ENCODE measurements at places on chromosomes 2 and 18.

DNA sequence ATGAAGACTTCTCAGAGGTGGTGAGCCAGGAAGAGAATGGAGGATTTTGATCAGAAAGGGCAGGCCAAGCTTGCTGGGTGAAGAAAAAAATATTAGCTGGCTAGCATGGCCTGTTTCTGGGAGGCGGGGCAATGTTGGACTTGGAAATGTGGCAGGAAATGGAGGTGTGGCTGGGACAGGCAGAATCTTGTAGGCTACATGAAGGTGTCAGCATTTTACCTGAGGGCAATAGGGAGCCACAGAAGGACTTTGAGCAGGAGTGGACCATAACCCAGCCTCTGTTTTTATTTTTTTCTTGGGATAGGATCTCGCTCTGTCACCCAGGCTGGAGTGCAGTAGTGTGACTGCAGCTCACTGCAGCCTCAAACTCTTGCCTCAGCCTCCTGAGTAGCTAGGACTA, 31.7 kb downstream of the EMX1 start:
- DNase-seq = no peak
- no peaks in the 10 kb centered on the region for H3K27me3 ChIP-seq
- H3K36me3 ChIP-seq = no peaks in the 10 kb centered on the region
- no peak overlapping the region for H3K4me3 ChIP-seq
- no peak overlapping the region for H3K27ac ChIP-seq

DNA sequence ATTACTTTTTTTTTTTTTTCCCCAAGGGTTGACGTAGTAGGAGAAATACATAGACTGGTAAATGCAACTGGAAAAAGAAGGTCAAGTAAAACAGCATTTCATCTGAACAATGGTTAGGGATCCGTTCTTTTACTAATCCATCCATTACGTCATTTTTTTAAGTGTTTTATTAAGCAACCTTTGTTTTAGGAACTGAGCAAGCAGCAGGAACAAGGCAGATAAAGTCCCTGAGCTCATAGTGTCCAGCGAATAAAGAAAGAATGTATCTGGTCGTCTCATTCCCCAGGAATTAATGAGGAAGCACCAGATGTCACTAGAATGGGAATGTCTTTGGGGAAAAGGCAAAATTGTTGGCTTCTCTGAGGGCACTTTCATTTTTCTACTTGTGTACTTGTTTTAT, 842.4 kb downstream of the TDRD15 start:
- no peaks in the 10 kb centered on the region for H3K27me3 ChIP-seq
- H3K27ac ChIP-seq = no peak overlapping the region
- no peak overlapping the region for H3K4me3 ChIP-seq
- H3K36me3 ChIP-seq = no peaks in the 10 kb centered on the region
- no peaks in the 10 kb centered on the region for H3K4me1 ChIP-seq
- DNase-seq = no peak

- no peak overlapping the region for H3K27ac ChIP-seq
- no peaks in the 10 kb centered on the region for H3K27me3 ChIP-seq
- no peak overlapping the region for H3K4me3 ChIP-seq
- no peaks in the 10 kb centered on the region for H3K36me3 ChIP-seq
Observed at GRCh38 chr18:73479477-73479876, 611.7 kb upstream of the NETO1 start.

- no peak for DNase-seq
- H3K4me3 ChIP-seq = peak overlapping the region; percentile 97
- H3K27ac ChIP-seq = no peak overlapping the region
- peaks cover 25% of the 10 kb centered on the region for H3K4me1 ChIP-seq
- peaks cover 29% of the 10 kb centered on the region for H3K27me3 ChIP-seq
- no peaks in the 10 kb centered on the region for H3K36me3 ChIP-seq
Observed at GRCh38 chr2:173355132-173355865, 627 bp downstream of the CDCA7 start.

GRCh38 chr2:182446087-182446486, 19.3 kb upstream of the PDE1A start:
- no peaks in the 10 kb centered on the region for H3K27me3 ChIP-seq
- no peaks in the 10 kb centered on the region for H3K4me1 ChIP-seq
- no peak overlapping the region for H3K27ac ChIP-seq
- H3K36me3 ChIP-seq = no peaks in the 10 kb centered on the region
- no peak overlapping the region for H3K4me3 ChIP-seq

GRCh38 chr2:240135706-240136012, 446 bp downstream of the COPS9 start:
- H3K4me1 ChIP-seq = peaks cover 7% of the 10 kb centered on the region
- H3K27ac ChIP-seq = peak overlapping the region; percentile 53
- peak overlapping the region; percentile 84 for H3K4me3 ChIP-seq
- peaks cover 18% of the 10 kb centered on the region for H3K36me3 ChIP-seq

GRCh38 chr2:16125614-16126516, 185.5 kb downstream of the MYCN start:
- no peaks in the 10 kb centered on the region for H3K4me1 ChIP-seq
- H3K27me3 ChIP-seq = no peaks in the 10 kb centered on the region
- DNase-seq = no peak
- no peak overlapping the region for H3K4me3 ChIP-seq
- H3K27ac ChIP-seq = no peak overlapping the region
- no peaks in the 10 kb centered on the region for H3K36me3 ChIP-seq

GRCh38 chr2:70123051-70123828, 36.0 kb downstream of the PCBP1 start:
- H3K27me3 ChIP-seq = no peaks in the 10 kb centered on the region
- H3K27ac ChIP-seq = peak overlapping the region; percentile 98
- peak overlapping the region; percentile 10 for H3K4me3 ChIP-seq
- DNase-seq = no peak
- H3K4me1 ChIP-seq = peaks cover 64% of the 10 kb centered on the region

DNA sequence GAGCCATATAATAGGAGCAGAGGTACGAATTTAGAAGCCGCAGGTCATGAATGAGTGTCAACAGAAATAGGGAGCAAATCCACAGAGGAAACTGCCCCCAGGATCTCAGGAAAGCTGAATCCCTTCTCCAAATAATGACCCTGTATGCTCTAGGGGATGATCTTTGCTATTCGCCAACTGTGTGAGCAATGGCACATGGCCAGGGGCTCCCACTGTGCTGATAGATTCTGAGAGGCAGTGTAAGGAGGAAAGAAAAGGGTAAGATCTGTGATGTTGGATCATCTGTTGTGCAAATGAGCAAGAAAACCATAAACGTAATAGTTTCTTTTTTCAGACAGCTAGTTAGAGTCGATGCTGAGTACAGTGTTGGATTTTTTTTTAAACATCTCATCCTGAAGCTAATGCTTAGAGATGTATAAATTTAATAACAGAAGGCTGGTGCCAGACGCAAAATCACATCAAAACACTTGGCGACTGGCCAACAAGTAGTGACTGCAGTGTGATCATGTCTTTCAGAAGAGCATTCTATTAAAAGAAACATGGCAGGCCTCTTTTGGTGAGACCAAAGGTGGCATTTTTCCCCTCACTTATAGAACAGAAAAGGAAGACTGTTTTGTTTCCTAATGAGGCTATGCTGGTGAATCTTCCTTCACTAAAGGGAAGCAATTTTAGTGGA, 77.4 kb downstream of the ABCA12 start:
- no peaks in the 10 kb centered on the region for H3K27me3 ChIP-seq
- H3K4me3 ChIP-seq = no peak overlapping the region
- no peaks in the 10 kb centered on the region for H3K4me1 ChIP-seq
- no peak overlapping the region for H3K27ac ChIP-seq
- H3K36me3 ChIP-seq = no peaks in the 10 kb centered on the region
- DNase-seq = no peak

DNA sequence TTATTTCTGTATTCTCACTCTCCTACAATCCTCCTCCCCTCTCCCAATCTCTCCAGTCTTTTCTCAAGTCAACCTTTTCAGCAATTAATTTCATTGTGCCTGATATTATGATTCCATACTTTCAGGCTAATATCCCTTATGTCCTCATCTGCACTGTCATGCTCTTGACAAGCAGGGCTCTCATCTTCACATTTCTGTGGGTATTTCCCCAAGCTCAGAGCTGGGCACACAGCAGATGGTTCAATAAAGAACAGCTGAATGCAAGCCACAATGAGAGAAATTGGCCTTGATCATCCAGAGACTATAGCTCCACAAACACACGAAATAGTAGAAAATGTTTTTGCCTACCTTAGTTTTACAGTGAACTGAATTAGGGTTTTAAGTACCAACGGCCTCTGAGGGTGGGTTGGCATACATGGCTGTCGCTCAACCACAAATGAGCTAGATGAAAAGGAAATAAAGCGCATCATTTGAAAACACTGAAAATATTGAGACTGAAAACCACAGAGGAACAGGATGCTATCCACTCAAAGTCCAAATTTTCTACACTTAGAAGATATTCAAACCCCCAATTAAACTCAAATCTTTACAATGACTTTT, 47.5 kb upstream of the STAT1 start:
- H3K27me3 ChIP-seq = no peaks in the 10 kb centered on the region
- DNase-seq = no peak
- no peak overlapping the region for H3K4me3 ChIP-seq
- H3K36me3 ChIP-seq = no peaks in the 10 kb centered on the region

DNA sequence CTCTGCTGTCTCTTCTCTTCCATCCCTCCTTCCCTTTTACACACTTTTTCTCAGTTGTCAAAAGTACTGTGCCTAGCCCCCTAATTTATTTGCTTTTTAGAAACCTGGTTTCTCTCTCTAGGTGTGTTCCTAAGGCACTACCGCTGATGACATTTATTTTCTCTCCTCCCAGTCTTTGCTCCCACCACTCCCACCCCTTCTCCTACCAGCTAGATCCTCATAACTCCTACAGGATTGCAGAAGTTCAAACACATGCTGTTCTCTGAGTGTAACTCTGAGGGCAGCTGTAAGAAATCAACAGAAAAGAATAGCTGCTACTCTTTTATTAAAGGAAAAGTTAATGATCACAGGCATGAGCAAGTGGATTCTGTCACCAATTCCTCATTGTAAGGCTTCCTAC, 22.3 kb upstream of the LRRTM1 start:
- no peaks in the 10 kb centered on the region for H3K4me1 ChIP-seq
- H3K4me3 ChIP-seq = no peak overlapping the region
- no peak for DNase-seq
- H3K27me3 ChIP-seq = peaks cover 4% of the 10 kb centered on the region

- no peaks in the 10 kb centered on the region for H3K27me3 ChIP-seq
- no peak overlapping the region for H3K27ac ChIP-seq
- no peak overlapping the region for H3K4me3 ChIP-seq
- no peaks in the 10 kb centered on the region for H3K4me1 ChIP-seq
- no peak for DNase-seq
- no peaks in the 10 kb centered on the region for H3K36me3 ChIP-seq
Observed at GRCh38 chr2:142323206-142323605, 192.4 kb upstream of the LRP1B start.

DNA sequence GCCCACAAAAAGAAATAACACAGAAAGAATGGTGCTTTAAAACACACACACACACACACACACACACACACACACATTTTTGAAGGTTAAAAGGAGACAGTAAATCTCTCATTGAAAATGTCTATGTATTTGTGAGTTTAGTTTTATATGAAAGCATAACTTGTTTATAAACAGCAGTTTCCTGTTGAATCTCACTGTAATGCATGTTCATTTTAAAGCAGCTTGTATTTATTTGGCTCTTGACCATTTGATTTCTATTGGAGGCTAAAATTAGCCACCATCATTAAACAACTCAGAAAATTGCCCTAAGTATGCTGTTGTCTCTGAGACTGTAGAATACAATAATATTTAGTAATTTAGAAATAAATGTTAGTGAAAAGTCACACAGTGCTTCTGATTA, 95.0 kb downstream of the TMEM185B start:
- H3K27me3 ChIP-seq = no peaks in the 10 kb centered on the region
- DNase-seq = no peak
- no peak overlapping the region for H3K27ac ChIP-seq
- H3K4me1 ChIP-seq = no peaks in the 10 kb centered on the region
- H3K4me3 ChIP-seq = no peak overlapping the region

- H3K36me3 ChIP-seq = no peaks in the 10 kb centered on the region
- H3K27me3 ChIP-seq = no peaks in the 10 kb centered on the region
- no peaks in the 10 kb centered on the region for H3K4me1 ChIP-seq
- H3K27ac ChIP-seq = no peak overlapping the region
- DNase-seq = no peak
- H3K4me3 ChIP-seq = no peak overlapping the region
Observed at GRCh38 chr2:18154259-18154658, 275.8 kb downstream of the KCNS3 start.

DNA sequence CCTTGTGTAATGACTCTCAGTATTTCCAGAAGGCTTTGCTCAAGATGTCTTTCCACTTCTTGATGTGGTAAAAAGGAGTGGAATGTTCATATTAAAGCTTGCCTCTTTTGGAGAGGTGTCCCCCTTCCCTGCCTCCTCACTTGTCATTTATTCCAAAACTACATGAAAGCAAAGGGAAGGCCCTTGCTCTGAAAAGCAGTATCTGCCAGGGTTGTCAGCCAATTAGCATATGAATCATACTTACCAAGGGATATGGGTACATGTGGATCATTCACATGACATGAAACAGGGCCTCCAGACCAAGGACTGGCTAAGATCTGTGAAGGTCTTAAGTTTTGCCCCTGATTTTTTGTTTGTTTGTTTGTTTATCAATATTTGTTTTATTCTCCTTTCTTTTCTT, 31.3 kb downstream of the ANXA4 start:
- H3K27me3 ChIP-seq = no peaks in the 10 kb centered on the region
- H3K4me3 ChIP-seq = no peak overlapping the region
- H3K4me1 ChIP-seq = peaks cover 14% of the 10 kb centered on the region

- peaks cover 3% of the 10 kb centered on the region for H3K4me1 ChIP-seq
- peaks cover 7% of the 10 kb centered on the region for H3K36me3 ChIP-seq
- H3K27me3 ChIP-seq = no peaks in the 10 kb centered on the region
- DNase-seq = no peak
- no peak overlapping the region for H3K4me3 ChIP-seq
Observed at GRCh38 chr2:157810037-157810436, 66.1 kb downstream of the ACVR1 start.

DNA sequence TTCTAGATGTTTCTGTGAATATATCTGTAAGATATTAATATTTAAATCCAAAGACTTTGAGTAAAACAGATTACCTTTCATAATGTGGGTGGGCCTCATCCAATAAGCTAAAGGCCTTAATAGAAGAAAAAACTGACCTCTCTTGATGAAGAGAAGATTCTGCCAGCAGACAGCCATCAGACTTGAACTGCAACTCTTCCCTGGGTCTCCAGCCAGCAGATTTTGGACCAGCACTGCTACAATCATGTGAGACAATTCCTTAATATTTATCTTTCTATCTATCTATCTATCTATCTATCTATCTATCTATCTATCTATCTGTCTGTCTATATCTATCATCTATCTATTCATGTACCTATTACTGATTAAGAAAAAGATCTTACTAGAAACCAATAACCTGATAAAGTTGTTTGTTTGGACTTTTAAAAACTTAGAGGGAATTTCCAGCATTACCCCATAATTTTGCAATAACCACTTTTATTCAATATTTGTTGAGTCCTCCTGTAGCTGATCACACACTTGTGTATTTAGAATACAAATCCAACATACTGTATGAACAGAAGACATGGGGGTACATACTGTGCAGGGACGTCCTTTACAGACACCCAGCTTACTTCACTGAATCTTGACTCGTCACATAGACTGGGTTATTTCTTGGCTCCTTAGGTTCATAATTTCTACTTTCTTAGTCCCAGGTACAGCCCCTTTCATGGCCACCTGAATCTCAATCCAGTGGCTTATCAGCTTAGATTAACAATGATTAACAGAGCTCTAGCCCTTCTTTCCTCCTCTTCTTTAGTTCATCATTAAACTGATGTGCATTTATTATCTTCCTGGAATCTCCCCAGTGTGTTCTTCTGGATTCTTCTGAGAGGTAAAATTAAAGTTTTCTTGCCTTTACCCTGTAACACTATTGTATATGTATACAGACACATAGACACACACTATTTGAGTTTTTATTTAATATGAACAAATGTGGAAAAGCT, 27.2 kb upstream of the STAT4 start:
- DNase-seq = no peak
- H3K4me1 ChIP-seq = no peaks in the 10 kb centered on the region
- no peak overlapping the region for H3K4me3 ChIP-seq
- H3K27me3 ChIP-seq = no peaks in the 10 kb centered on the region
- no peaks in the 10 kb centered on the region for H3K36me3 ChIP-seq

GRCh38 chr18:53941601-53942338, 282.7 kb downstream of the MBD2 start:
- H3K27me3 ChIP-seq = no peaks in the 10 kb centered on the region
- no peak overlapping the region for H3K27ac ChIP-seq
- H3K36me3 ChIP-seq = no peaks in the 10 kb centered on the region

Measured in T-cell (primary cell).